Retinal pigment epithelial cell (primary cell): ENCODE measurements at places on chromosomes 13 and 19.

GRCh38 chr19:39996218-39996810 lies 546 bp upstream of the ZNF546 start:
- no peak for DNase-seq

DNA sequence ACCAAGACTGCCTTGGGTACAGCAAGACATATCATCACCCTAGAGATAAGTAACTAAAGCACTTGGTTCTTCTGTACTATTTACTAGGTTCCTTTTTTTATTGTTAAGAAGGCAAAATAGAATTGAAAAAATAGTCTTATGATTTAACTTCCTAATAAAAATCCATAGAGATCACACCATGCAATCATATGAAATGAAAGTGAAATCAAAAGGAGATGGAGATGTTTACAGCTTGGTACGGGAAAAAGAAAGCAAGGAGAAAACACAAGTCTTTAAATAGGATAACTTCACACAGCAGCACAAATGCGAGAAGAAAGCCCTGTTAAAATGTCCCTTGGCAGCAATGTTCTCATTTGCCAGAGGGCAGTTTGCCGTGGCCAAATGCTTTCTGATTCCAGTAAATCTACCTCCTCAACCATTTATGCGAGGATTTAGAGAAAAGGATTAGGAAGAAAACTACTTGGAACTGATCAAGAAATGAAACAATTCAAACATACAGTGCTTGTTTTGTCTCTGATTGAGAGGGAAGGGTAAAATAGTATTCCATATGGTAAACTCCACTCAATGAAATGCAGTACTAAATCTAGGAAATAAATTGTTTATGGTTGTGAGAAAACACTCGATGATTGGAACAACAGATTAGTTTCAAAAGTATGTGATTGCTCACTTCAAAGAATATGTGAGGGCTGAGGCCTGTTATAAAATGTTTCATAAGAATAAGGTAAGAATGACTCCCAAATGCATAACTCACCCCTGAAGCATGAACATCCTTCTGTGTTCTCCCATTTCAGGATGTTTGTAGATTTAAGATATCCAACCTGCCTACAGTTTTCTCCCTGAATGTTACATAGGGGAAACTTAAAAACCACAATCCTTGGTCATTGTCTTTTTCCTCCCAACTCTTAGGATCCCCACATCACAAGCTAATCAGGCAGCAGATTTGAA lies 487.8 kb downstream of the DACH1 start:
- DNase-seq, result peak; percentile 43

DNA sequence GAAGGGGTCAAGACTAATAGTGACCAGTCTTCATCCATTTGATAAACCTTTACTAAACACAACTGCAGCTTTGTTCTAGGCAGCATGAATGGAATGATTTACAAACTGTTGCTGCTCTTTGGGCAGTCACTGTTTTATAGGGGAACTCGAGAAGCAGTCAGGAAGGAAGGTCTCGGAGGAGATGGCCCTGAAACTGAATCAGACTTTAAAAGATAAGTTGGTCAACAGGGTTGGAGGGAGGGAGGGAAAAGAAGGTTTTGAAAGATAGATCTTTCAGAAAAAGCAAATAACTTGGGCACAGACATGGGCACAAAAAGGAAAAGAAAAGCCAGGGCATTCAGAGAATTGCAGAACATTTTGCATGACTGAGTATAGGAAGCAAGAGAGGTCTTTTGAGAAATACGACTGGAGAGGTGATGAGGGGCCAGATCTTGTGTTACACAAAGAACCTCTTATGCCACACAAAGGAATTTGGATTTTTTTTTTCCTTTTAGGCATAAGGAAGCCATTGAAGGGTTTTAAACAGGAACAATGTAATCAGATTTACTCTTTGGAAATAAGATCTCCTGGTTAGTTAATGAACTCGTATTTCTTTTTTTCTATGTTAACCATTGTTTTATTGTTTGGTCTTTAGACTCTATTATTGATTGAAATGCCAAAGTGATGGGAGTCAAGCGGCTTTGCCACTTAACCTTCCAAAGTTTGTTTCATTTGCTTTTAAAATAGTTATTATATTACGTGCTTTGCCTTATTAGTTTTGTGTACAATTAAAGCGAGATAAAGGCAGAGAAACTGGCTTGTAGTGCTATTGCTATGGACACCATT lies 37.5 kb upstream of the SACS start:
- no peak for DNase-seq

GRCh38 chr13:20923272-20923671 lies 20.7 kb upstream of the XPO4 start:
- no peak for DNase-seq

DNA sequence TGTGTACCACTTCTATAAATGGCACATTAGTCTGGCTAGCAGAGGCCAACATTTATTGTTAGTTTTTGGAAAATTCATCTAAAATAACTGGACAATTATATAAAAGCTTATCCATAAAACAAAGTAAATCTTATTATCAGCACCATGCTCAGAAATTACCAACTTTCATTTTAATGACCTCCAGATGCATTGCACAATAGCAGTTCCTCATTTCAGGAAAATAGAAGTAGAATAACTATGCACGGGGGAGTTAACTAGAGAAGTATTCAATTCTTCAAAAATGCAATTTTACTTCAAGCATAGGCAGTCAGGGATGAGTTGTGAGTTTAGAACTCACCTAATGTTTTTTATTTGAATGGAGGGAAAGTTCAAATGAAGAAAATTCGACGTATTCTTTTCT lies 1023.5 kb downstream of the PCDH17 start:
- DNase-seq, result no peak

DNA sequence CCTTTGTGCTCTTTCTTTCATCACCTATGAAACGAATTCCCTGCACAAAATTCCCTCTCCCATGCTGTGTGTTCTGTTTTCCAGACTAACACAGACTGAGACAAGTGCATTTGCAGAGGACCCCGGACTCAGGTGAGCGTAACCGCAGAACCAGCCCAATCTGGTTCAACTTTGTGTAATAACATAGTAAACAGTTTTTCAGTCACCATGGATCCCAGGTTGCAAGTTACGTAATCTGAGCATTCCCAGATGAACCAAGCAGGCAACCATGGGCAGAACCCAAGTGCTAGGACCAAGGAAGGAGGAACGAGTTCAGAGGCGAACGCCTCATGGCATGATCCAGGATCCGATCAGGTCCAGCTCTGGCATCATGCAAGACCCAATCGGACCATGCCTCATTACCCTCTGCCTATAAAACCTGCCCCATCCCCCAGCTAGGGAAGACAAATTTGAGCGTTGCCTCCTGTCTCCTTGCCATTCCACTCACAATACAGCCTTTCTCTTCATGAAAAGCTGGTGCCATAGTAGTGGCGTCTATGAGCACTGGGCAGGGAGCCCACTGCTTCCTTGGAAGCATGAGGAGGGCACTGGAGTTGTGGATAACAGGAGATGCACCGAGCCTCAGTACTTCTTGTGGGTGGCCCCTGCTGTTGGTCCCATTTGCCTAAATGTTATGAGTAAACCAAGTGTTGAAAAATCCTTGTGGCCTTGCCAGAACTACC lies 107.6 kb downstream of the ABCC4 start:
- no peak for DNase-seq

DNA sequence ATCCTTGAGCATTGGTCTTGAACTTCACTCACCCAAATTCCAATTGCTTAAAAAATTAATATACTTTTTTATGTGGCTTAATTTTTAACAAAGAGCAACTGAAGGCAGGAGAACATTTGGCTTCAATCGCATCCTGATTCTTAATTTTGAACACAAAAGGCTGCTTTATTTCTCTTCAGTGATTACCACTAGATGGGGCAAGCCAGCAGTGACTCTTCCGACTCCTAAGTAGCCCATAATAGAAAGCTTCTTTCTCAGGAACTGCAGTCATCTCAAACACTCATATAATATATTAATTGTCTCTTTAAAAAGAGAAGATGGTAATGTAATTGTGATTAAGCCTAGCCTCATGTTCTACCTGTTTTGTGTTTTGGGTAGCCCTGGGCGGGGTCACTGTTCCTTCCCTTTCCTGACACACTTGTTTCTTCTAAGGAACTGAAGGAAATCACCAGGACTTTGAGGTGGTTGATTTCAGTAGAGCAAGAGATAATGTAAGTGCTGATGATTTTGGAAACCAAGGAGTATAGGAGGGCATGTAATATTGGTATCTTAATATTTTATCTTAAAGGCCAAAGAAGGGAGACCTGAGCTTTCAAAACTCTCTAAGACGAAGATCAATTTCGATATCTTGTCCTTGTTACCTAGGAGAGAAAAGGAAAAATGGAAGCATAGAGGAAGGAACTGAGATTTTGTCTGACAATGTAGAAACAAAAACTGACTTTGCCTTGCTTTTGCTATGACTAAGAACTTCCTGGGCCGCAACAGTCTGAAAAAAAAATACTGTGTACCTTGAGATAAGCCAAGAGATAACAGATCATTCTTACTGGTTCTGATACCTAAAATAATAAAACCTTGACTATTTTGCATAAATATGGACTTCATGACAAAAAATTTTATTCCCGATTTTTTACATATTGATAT lies 73.1 kb downstream of the TNFSF13B start:
- DNase-seq, result no peak

DNA sequence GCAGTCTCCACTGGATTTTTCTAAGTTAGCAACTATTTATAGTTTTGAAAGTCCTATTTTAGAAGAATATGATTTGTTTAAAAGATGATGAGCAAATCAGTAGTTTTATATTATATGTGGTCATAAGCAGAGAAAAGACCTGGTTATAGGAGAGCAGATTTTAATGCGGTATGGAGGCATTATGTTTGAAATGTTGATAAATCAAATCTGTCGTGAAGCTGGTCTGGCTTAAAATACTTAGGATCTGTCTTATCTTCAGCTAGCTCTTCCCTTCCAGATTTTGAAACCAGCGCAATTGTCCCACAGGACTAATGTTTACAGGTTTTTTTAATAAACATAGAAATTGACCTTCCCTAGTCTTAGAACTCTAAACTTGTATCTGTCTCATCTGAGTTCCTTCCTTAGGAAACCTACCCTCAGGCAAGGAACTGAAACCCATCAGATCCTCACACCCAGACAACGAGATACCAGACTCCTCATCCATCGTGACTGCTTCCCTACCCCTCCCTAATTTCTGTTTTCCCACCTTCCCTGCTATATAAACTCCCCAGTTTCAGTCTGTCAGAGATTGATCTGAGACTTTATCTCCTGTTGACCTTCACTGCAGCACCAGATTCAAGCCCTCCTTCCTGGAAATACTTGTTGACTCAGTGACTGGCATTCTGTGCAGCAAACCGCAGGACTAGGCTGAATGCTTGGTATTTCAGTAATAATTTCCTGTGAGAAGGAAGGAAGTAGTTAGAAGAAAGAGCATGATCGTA lies 37.8 kb upstream of the CXCL17 start:
- no peak for DNase-seq

GRCh38 chr13:62887046-62887445 lies 1471.4 kb upstream of the PCDH20 start:
- no peak for DNase-seq

DNA sequence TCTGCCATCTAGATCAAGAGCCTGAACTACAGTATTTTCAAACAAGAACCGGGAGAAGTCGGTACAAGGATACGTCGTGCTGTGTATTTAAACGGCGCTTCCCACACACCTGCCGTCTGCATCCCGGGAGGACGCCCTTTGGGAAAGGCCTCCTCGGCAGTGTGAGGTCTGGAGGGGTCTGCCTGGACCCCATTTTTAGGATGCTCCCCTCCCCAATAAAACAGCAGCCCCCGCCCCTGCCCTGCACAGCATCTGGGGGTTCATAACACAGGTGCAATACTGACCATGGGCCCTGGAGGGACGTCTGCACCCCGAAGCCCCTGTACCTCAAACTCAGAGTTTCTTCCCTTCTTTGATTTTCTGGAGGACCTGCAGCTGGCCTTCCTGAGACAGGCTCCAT lies 4.1 kb upstream of the C13orf46 start:
- DNase-seq, result no peak

- DNase-seq, result no peak
Observed at GRCh38 chr19:35585848-35586247, at the start of gene PMIS2. PMIS2 (plus strand) TSS chr19:35586173; CDS start chr19:35586260, 87 bp downstream.

GRCh38 chr19:46016426-46017094 lies 6.3 kb downstream of the PGLYRP1 start:
- no peak for DNase-seq

DNA sequence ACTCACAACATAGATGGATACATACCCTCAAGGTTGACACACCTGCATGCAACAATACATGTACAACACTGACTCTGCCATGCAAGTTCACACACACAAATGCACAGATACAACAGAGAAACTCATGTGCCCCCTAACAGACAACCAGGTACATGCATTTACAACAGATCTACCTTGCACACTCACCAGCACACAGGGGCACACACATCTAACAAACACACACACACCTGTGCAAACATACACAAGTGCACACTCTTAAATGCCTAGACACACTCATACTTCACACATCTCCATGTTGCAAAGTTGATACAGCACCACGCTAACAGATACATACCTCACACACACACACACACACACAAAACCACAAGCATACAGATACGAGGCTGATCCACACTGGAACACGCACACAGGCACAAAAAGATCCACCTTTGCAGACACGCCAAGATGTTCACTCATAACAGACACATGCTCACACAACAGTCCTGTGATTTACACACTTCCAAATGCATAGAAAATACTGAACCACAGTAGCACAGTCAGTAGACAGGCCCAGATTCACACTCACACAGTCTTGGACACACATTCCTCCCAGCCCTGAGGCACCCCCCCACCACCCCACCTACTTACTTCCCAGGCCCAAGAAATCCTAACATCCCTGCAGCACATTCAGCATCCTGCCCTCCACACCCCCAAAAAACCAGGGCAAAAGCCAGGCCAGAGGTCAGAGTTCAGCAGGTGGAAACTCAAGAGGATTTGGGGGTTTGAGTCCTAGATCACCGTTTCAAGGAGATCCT lies 1.4 kb downstream of the LRFN1 start:
- no peak for DNase-seq

DNA sequence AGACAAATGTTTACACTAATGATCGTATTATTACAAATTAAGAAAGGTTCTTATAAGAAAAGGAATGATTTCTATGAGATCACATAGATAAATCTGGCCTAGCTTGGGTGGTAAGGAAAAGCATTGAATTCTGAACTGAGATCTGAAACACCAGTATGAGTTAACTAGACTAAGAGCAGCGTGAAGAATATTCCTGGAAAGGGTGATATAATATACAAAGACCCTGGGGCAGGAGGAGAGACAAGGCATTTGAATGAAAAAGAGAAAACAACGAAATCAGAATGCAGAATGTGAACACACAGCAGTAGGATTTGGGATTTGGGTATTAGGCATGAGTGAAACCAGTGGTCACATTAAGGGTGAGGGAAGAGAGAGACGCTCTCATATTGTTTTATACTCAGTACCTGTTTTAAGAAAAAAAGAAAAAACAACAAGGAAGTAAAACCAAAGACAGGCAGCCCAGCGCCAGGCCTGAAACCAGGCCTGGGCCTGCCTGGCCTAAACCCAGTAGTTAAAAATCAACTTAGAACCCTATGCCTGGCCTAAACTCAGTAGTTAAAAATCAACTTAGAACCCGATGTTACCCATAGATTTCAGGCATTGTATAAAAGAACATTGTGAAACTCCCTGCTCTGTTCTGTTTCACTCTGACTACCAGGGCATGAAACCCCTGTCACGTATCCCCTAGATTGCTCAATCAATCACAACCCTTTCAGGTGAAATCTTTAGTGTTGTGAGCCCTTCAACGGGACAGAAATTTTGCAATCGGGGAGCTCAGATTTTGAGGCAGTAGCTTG lies 287.1 kb downstream of the ITGBL1 start:
- DNase-seq, result no peak
